Central memory CD8-positive, alpha-beta T cell (primary cell): ENCODE measurements at places on chromosomes 3 and 15.

- DNase-seq, result no peak
These were observed 83.4 kb upstream of the MEX3B start for GRCh38 chr15:82129149-82129692.

DNA sequence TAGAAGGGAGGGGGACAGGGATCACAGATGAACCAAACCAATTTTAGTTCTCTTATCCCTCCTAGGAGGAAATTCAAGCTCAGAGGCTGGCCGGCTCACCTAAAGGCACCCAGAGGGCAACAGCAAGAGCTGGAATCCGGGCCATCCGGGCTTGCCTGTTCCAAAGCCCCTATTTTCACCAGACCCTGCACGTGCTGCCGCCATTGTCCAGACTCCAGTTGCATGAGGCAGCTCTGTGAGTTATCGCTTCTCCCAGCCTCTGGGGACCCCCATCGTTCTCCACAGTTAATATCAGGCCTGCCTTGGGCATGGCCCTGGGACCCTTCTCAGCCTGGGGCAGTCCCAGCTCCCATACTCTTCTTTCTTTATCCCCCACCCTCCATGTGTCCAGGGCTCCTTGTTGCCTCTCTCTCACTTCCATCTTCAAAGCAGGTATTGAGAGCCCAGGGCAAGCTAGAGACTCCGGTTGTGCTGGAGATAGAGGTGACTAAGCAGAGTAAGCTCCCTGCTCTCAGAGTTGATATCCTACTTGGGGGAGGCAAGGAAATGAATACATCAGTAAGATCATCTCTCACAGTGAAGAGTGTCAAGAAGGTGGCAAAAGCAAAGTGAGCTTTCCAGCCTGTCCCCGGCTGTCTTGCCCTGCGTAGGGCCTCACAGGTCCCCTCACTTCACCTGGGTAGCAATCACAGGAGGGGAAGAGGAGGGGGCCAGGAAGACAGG is 322.8 kb downstream of the UACA start:
- DNase-seq, result no peak

DNA sequence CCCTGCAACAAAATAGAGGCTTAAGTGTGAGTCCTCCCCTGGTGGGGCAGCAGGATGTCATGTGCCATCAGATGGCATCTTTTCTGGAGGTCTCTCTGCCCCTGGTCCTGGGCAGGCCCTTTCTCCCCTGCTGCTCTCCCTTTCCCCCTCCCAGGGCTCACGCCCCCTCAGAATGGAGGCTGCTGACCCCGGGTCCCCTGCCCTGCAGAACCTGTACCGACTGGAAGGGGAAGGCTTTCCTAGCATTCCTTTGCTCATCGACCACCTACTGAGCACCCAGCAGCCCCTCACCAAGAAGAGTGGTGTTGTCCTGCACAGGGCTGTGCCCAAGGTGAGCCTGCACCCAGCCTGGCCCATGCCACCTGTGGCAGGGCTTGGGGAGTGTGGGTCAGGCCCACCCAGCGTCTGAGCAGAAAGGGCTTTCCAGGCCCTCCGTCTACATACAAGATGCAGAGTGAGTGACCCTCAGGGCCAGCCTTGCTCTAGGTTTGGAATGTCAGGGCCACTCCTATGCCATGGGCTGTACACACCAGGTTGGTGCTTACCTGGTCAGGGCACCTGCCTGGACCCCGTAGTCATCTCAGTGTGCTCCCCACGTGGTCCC is 7.1 kb downstream of the FES start:
- no peak for DNase-seq

DNA sequence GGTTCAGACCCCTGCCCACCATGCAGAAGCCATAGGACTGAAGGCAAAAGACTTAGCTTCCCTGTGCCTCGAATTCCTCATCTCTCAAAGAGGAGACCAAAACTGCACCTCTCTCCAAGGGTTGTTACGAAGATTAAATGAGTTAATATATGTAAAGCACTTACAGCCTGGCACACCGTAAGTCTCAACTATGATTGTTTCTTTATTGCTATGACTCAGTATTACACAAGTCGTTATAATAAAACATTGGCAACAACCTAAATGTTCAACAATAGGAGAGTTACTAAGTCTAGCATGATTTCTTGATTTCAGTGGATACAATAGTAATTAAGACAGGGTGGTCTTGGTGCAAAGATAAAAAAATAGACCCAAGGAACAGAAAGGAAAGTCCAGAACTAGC is 19.6 kb upstream of the FGD5 start:
- DNase-seq, result no peak

DNA sequence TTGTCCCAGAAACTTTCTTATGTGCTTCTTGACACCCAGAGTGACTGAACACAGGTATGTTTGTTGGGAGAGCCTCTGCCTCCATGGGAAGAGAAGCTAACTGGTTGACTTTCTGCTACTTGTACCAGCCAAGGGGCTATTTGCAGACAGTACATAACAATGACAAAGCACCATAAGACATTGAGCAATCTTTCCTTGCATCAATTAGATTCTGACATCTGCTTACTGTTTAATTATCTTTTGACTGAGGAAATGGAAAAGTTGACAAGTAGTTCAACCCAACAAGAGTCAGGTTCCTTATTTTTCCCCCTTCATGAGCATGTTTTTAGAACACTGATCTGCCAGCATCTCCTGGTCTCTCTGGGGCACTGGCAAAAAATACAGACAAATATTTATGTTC is 157.7 kb downstream of the RPLP1 start:
- DNase-seq, result no peak

DNA sequence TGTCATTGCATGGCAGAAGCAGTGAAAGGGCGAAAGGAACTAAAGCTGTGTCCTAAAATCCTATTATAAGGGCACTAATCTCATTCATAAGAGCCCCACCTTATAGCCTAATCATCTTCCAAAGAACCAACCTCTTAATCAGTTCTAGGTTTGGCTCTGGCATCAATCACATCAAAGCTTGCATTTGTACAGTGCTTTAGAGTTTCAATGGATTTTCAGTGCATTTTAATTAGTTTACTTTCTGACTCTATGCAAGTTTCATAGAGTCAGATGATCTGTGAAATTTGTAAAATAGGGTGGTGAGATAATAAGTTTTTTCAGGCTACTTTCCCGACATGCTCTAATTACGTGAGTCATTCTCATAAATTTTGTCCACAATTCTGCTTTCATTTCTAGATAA is 341.1 kb downstream of the DIPK2A start:
- no peak for DNase-seq
